ENCODE measurements at places on chromosomes 16 and 17.

DNA sequence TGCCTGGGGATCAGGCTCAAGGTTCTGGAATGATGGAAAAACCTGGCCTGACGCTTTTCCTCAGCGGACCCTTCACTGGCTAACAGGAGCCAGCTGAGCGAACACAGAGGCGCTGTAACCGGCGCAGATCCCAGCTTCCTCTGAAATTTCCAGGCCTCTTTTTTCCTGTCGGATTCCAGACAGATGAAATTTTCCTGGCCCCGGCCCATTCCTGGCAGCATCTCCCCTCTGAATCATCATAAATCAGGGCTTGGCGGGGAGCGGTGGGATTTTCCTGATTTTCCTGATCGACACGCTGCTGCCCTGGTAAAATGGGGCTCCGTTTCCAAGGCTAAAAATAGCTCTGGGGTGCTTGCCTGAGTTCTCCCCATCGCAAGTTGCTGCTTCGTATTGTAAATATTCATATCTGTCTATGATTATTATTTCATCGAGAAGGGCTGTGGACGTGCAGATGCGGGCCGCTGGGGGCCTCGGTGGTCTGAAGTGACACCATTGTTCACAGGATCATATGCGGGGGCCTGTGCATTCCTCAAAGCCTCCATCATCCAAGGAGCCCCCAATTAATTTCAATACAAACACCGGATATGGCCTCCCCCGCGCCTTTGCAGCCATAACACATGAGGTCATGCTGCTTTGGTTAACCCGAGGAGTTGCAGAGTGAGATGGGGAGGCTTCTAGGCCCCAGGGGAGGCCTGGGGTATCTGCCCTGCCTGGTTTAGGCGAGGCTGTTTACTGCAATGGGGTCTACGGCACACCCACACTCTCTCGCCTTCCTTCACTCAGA is 45.8 kb upstream of the ETV4 start:
- DNase-seq = no peak

GRCh38 chr17:8318010-8318935 is 8.2 kb downstream of the ARHGEF15 start:
- DNase-seq = no peak

GRCh38 chr16:24996301-24996700 is 18.9 kb downstream of the ARHGAP17 start:
- DNase-seq = no peak

GRCh38 chr17:66423056-66423955 is 120.9 kb downstream of the PRKCA start:
- DNase-seq = no peak

GRCh38 chr16:80117556-80118130 is 423.1 kb upstream of the DYNLRB2 start:
- no peak for DNase-seq

GRCh38 chr17:14750866-14751265 is 450.0 kb downstream of the HS3ST3B1 start:
- no peak for DNase-seq

- peak; percentile 7 for DNase-seq
These were observed 64.6 kb downstream of the CDK5R1 start for GRCh38 chr17:32551186-32551955.

GRCh38 chr17:2517539-2517938 is 5.9 kb upstream of the METTL16 start:
- no peak for DNase-seq

DNA sequence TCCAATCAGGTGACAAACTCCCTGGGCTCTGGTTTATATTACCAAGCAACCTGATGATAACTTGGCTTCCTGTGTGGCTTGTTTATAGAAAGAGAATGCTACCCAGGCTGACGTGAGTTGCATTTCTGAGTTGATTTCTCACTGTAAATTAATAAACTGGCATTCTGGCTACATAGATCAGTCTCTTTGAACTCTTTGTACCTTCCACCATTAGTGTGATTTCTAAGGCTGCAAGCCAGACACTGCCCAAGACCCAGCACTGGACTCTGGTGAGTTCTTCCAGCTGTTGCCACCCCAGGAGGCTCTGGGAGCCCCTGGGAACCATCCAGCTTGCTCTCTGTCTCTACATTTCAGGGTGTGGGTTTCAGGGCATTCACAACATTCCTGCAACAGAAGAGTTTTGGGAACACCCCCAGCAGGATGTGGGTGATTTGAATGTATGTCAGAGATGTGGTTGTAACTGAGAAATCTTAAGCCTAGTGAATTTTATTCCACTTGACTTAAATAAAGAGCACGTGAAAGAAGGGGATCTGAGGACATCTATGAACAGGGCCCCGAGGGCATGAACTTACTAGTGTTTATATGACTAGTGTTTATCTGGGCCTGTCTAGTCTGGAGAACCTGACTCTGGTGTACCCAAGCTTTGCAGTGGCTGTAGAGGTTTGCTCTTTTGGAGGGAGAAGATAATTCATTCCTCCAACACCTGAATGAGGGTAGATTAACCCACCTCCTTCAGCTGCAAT is 30.3 kb upstream of the LRRC37A start:
- peak; percentile 71 for DNase-seq

DNA sequence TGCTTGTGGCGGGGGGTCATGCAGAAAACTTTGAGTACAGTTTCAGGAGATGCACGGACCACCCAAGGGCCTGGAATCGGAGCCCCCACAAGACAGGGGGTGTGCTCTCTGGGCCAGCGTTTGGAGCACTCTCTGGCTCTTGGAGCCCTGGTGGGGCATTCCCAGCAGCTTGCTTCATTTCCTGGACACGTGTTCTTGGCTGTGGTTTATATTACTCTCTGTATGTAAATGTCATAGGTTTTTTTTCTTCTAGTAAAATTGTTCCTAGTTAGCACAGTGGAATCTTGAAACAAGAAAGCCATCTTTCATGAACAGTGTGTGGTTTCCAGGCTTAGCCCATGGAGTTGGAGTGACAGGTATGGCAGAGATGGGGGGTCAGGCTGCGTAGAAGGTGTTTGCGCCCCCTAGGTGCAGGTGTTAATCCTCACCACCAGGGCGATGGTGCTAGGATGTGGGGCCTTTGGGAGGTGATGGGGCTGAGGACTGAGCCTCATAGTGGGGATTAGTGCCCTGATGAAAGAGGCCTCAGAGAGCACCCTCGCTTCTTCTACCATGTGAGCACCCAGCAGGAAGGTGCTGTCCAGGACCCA is 79.8 kb downstream of the JPH3 start:
- DNase-seq = peak; percentile 31

- no peak for DNase-seq
These were observed 17.1 kb downstream of the C16orf74 start for GRCh38 chr16:85733839-85734170.

DNA sequence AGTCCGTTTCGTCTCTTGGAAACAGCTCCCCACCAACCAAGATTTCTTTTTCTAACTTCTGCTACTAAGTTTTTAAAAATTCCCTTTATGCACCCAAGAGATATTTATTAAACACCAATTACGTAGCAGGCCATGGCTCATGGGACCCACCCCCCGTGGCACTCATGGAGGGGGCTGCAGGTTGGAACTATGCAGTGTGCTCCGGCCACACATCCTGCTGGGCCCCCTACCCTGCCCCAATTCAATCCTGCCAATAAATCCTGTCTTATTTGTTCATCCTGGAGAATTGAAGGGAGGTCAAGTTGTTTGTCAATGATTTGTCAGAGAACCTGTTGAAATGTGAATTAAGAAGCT is 48.2 kb downstream of the IL21R start:
- DNase-seq = no peak

DNA sequence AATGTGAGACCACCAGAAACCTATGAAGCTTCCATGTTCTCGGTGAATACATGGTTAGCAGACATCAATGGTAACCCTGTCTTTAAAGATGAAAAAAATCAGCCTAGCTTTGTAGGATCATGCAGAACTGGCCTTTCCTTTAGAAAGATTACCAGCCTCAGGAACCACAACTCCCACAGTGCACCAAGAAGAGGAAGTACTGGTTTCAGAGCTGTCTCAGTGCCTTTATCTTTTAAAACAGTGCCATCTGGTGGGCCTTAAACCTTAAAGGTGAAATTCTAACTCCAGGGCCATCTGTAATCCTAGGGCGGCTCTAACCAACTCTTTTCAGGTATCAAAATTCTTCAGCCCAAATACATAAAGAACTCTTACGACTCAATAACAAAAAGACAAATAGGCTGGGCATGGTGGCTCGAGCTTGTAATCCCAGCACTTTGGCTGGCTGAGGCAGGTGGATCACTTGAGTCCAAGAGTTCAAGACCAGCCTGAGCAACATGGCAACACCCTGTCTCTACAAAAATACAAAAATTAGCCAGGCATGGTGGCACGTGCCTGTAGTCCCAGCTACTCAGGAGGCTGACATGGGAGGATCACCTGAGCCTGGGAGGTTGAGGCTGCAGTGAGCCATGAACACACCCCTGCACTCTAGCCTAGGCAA is 5.4 kb downstream of the ATPAF2 start:
- DNase-seq = peak; percentile 70

- no peak for DNase-seq
These were observed 60.4 kb downstream of the PGS1 start for GRCh38 chr17:78438694-78439325.

- DNase-seq = no peak
These were observed 69.9 kb upstream of the CNTNAP4 start for GRCh38 chr16:76207270-76207669.

- DNase-seq = no peak
These were observed 3.5 kb downstream of the ZBTB4 start for GRCh38 chr17:7475764-7476422.

GRCh38 chr17:5595831-5596230 is 11.5 kb upstream of the NLRP1 start:
- no peak for DNase-seq

- DNase-seq = no peak
These were observed 53.3 kb upstream of the ENDOV start for GRCh38 chr17:80361495-80362220.

DNA sequence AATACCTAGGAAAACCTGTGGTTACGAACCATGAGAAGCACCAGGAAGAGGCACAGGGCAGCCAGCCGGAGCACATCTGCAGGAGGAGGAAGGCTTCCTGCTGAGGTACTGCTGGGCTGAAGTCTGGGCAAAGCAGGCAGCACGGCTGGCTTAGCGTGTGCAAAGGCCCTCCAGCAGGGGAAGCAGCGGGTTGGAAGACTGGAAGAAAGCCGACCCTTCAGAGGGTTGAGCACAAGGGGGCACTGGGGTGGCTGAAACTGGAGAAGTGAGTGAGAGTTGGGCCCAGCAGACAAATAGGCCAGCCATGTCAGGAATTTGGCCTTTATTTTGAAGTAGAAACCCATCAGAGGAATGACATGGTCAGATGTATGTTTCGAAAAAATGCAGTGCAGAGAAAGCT is 12.1 kb upstream of the HSD3B7 start:
- no peak for DNase-seq

GRCh38 chr17:55577687-55578086 is 66.4 kb upstream of the SMIM36 start:
- no peak for DNase-seq
